Smooth muscle cell of the pulmonary artery (primary cell): ENCODE measurements at places on chromosomes 11 and 22. TPM values are rescaled to one million over a fixed set of nuclear protein-coding genes. Genes with fewer than 3 reads are reported as not detected.

The FGF3 gene
- total RNA-seq: not detected in 2 replicates

The SLC29A2 gene
- total RNA-seq: 0.36 and 0.78 TPM in 2 replicates

The PLAAT5 gene
- total RNA-seq: 0.23 TPM in 1 of 2 replicates, not detected in the other

The CCS gene
- total RNA-seq: 39.4 and 41.1 TPM in 2 replicates

The ALX4 gene
- total RNA-seq: 0.13 TPM in 1 of 2 replicates, not detected in the other

The NXPE1 gene
- not detected in 2 replicates for total RNA-seq

The RAC2 gene
- 3.0 and 6.3 TPM in 2 replicates for total RNA-seq

The ISX gene
- total RNA-seq: not detected in 2 replicates

The PGA4 gene
- total RNA-seq: 2.5 TPM in 1 of 2 replicates, not detected in the other

The APOL4 gene
- total RNA-seq: 0.07 and 0.39 TPM in 2 replicates

The POU2AF2 gene
- total RNA-seq: not detected in 2 replicates

The PHLDA2 gene
- total RNA-seq: 5.8 and 9.1 TPM in 2 replicates

The CYTH4 gene
- total RNA-seq: 0.07 and 0.36 TPM in 2 replicates

The FZD4 gene
- total RNA-seq: 29.6 and 47.0 TPM in 2 replicates

The TESMIN gene
- total RNA-seq: 0.10 and 0.26 TPM in 2 replicates

The IGSF9B gene
- total RNA-seq: 0.73 and 2.2 TPM in 2 replicates

The CHST1 gene
- 0.73 and 3.6 TPM in 2 replicates for total RNA-seq

The UBQLN3 gene
- total RNA-seq: 0.10 and 0.26 TPM in 2 replicates

The TSPAN18 gene
- total RNA-seq: 0.10 and 0.33 TPM in 2 replicates

The SCUBE2 gene
- 1.3 and 2.0 TPM in 2 replicates for total RNA-seq

The KRTAP5-7 gene
- not detected in 2 replicates for total RNA-seq

The RFPL3 gene
- not detected in 2 replicates for total RNA-seq
